Kidney capillary endothelial cell (primary cell): ENCODE measurements at places on chromosomes 4 and X.

- no peak for DNase-seq
Observed at GRCh38 chrX:77960567-77960966, 8.9 kb downstream of the PGAM4 start.

- DNase-seq = no peak
Observed at GRCh38 chr4:164892018-164892417, 15.0 kb downstream of the APELA start.

- no peak for DNase-seq
Observed at GRCh38 chrX:40062525-40063155, 35.1 kb downstream of the BCOR start.

GRCh38 chrX:9587642-9588041, 122.8 kb downstream of the TBL1X start:
- no peak for DNase-seq

- DNase-seq = peak; percentile 77
Observed at GRCh38 chr4:176789955-176790354, 2.8 kb downstream of the VEGFC start.

- DNase-seq = peak; percentile 50
Observed at GRCh38 chr4:3388471-3389232, 53.1 kb upstream of the HGFAC start.

DNA sequence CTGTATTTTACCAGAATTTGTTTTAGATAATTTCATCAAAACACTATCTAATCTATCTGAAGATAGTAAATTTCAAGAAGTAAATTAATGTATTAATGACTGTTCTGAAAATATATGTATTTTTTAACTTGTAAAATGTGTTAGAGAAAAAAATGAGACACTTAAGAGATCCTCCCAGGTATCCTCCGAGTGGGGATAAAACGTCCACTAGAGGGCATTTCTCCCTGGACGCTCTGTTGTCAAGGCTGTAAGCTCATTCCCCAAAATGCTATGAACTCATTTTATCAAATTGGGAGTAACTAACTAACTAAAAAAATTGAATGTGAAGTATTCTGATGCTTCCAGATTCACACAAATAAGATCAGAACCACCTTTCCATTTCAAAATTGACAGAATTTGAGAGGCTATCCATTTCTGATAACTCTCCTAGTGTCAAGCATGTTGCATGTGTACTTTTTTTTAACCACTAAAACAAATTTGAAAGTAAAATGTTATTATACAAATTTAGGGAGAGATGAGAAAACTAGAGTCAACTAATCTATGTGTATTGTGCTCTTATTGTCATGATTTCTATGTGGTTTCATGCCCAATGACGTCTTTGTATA, 337.3 kb upstream of the HS3ST1 start:
- DNase-seq = peak; percentile 30

- no peak for DNase-seq
Observed at GRCh38 chr4:138692411-138692810, 323.2 kb upstream of the NOCT start.
